ENCODE measurements at places on chromosomes 3 and 15.

DNA sequence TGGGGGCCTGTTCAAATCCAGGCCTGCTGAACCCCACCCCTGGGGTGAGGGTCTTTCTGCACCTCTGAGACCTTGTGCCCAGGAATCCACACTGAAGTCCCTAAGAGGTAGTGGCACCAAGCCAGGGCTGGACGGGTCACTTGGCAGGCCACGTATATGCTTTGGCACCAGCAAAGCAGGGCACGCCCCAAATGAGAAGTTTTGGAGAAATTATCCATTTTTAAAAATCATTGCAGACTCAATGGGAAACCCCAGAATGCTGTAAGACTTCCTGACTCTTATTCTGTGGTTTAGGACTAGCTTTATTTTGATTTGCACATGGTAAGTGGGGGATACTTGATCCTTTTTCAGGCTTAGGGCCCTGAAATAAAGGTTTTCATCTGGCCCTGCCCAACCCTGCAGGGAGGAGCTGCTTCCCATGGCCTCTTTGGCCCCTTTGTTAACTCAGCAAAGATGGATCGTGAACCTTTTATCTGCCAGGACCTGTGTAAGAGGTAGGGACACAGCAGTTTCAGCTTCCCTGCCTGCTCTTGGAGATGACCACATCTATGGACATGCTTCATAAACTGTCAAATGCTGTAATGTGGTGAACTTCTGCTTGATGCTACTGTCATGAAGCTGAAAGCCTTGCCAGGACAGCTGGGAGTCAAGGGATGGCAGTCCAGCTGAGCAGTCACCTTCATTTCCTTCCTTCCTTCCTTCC, 88.0 kb downstream of the HMG20A start:
- no peak for DNase-seq

DNA sequence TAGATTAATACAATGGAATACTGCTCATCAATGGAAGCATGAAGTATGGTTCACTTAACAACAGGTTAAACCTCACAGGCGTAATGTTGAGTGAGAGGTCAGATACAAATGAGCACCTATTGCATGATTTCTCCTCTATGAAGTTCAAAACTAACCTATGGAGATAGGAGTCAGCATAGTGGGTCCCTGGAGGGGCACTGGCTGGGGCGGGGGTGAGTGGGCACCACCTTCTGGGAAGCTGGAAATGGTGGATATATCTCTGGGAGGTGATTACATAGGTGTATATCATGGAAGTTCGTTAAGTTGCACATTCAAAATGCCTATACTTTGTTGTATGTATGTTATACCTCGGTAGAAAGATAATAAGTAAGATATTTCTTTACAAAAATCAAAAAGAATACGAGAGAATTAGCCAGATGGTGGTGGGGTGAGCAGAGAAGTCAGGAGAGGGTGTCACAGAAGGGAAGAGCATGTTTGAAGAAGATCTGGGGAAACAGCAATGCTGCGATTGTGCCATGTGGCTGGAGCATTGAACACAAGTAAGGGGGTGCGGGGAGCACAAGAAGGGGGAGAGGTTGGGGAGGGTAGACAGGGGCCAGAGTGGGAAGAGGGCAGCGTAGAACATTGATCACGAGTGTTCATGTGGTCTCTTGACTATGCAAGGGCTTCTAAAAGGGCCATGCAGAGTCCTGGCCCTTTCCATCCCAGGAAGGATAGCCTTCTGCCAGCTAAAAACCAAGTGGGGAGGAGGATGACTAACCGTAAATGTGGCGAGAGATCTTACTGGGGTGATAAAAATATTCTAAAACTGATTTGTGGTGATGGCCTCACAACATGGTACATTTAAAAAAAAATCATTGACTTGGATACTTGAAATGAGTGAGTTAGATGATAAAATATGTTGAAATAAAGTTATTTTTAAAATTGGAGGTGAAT, 30.2 kb downstream of the ITGA11 start:
- DNase-seq: no peak

GRCh38 chr3:167829071-167829470, 93.5 kb downstream of the SERPINI1 start:
- DNase-seq: no peak

DNA sequence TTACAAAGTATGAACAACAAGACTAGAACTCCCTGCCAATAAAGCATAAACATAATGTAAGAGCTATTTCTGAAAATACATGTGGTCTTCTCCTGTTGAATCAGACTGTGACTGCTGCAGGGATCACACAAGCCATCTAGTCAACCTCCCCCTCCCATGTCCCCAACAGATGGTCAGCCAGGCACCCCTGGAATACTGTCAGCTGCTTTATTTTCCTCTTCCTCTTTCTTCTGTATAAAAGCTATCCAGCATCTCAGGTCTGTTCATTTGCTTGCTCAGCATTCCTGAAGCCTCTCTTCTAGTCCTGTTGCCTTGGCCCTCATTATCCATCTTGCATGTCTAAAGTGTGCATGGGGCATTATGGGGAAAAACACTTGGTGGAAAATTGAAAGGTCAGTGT, 6.5 kb upstream of the MINDY4B start:
- no peak for DNase-seq

- DNase-seq: no peak
These were observed 182.9 kb downstream of the AKAP13 start for GRCh38 chr15:85563328-85563727.
